Esophagus muscularis mucosa (tissue), 4 donors: ENCODE measurements at places on chromosomes 12 and 14. TPM values are rescaled to one million over a fixed set of nuclear protein-coding genes. Genes with fewer than 3 reads are reported as not detected.

Gene GNS
- 89.3 TPM for total RNA-seq

- no peak overlapping the region for H3K4me3 ChIP-seq
- H3K27me3 ChIP-seq = no peaks in the 10 kb centered on the region
- no peak for DNase-seq
- peaks cover 33% of the 10 kb centered on the region for H3K4me1 ChIP-seq
- peak overlapping the region; percentile 81 for H3K27ac ChIP-seq
Observed at GRCh38 chr14:61573321-61573720, 122.0 kb upstream of the HIF1A start.

DNA sequence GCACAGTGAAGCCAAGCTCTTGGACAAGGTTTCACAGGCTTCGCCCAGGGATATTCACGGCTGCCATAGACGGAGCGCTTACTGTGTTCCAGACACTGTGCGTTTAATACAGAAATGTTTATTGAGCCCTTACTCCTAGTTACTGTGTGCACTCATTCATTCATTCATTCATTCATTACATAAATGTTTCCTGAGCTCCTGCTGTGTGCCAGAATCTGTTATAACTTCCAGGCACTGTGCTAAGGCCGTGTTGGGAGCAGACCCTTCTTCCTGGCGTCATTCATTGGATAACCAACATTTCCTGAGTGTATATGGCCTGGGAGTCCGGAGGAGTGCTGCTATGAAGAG is 760 bp upstream of the MED13L start:
- H3K27me3 ChIP-seq = no peaks in the 10 kb centered on the region
- H3K36me3 ChIP-seq = no peaks in the 10 kb centered on the region
- H3K27ac ChIP-seq = peak overlapping the region; percentile 89
- peak overlapping the region; percentile 97 for H3K4me3 ChIP-seq
- DNase-seq = no peak
- peaks cover 28% of the 10 kb centered on the region for H3K4me1 ChIP-seq

- peaks cover 100% of the 10 kb centered on the region for H3K27me3 ChIP-seq
- no peak for DNase-seq
- H3K4me1 ChIP-seq = peaks cover 25% of the 10 kb centered on the region
- H3K27ac ChIP-seq = no peak overlapping the region
Observed at GRCh38 chr12:113475451-113476175, 3.9 kb upstream of the LHX5 start.

DNA sequence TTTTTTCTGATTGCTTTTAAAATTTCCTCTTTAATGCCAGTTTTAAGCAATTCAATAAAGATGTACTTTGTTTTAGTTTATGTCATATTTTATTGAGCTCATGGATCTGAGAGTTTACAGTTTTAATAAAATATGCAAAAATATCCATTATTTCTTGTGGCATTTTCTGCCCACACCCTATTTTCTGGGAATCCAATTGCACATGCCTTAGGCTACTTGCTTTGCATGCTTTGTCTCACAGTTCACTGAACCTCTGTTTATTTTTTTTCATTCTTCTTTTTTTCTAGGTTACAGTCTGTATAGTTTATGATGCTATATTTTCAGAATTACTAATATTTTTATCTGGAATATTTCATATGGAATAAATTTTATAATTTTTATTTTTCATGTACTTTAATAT is 1258.0 kb downstream of the FSCB start:
- H3K4me1 ChIP-seq = no peaks in the 10 kb centered on the region
- H3K27me3 ChIP-seq = no peaks in the 10 kb centered on the region
- no peak overlapping the region for H3K27ac ChIP-seq
- H3K4me3 ChIP-seq = no peak overlapping the region

DNA sequence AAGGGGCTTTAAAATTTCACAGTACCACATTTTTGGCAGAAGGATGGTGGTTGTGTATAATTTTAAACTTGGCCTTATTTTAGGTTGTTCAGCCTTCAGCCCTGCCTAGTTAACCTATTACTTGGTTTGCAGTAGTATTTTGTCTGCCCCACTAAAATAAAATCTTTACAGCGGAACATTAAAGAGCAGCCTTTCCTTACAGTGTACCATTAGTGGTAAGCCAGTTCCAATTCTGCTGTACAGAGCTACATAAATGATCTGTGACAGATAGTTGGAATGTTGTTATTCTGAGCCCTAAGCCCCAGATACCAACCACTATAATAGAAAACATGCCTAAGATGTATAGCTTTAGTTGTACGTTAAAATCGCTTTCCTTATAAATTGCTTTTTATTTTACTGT is 56.2 kb downstream of the SLC38A6 start:
- no peak overlapping the region for H3K4me3 ChIP-seq
- DNase-seq = no peak
- H3K27me3 ChIP-seq = no peaks in the 10 kb centered on the region
